Daoy (cell line): ENCODE measurements at places on chromosomes 12 and 14. TPM values are rescaled to one million over a fixed set of nuclear protein-coding genes. Genes with fewer than 3 reads are reported as not detected.

The KRT71 gene
- total RNA-seq, result not detected in 2 replicates

The ZNF891 gene
- total RNA-seq, result 0.51 and 0.77 TPM in 2 replicates

The ASIC1 gene
- total RNA-seq, result not detected in 2 replicates

The NRIP2 gene
- total RNA-seq, result not detected in 2 replicates

The OAS2 gene
- 3.9 and 5.1 TPM in 2 replicates for total RNA-seq

The PTPRO gene
- 1.5 and 3.0 TPM in 2 replicates for total RNA-seq

The CMA1 gene
- total RNA-seq, result not detected in 2 replicates

The ACACB gene
- total RNA-seq, result 2.3 and 5.1 TPM in 2 replicates

The RNF212B gene
- total RNA-seq, result not detected in 2 replicates

GRCh38 chr12:124347335-124347734 is 52.4 kb downstream of the RFLNA start:
- DNase-seq, result no peak

GRCh38 chr14:24071836-24072430 is 571 bp downstream of the CPNE6 start:
- no peak for DNase-seq

- no peak for DNase-seq
Observed at GRCh38 chr12:65248656-65249633, 29.5 kb upstream of the MSRB3 start.

GRCh38 chr14:91284146-91284790 is 39.8 kb upstream of the GPR68 start:
- DNase-seq, result peak; percentile 85

DNA sequence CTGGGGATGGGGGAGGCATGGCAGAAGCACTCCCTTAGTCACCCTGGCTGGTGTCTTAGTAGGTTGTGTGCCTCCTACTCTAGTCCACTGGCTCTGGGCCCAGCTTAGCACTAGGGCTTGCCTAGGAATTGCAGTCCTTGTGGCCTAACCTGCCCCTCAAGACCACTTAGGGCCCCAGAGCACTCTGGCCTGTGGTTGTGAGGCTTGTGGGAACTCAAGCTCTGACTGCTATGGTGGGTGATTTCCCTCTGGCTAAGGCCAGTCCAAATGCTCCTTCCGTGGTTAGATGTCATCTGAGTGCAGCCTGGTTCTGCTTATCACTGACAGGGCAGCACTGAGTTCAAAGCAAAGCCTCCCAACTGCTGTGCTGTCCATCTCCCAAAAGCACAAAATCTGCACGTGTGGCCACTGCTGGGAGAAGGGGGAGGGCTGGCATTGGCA is 20.2 kb downstream of the FGD4 start:
- DNase-seq, result peak; percentile 34

GRCh38 chr12:30996255-30996654 is 69.7 kb downstream of the TSPAN11 start:
- DNase-seq, result peak; percentile 47

DNA sequence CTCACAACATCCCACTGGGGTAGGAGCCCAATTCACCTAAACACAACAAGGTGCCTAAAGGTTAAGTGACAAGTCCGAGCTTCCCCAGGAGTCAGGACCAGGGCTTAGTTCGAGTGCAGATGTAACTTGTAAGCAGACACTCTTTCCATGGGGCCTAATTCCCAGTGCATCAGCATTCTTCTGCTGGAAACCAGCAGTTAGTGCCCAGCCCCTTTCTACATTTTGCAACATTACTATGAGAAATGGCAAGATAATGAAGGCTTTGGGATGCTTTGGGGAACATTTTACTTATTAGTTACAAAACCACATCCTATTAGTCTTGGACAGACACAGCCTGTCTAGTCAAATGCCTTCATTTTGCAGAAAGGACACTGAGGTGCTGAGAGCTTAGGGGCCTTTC is 179.8 kb downstream of the CALM1 start:
- no peak for DNase-seq

DNA sequence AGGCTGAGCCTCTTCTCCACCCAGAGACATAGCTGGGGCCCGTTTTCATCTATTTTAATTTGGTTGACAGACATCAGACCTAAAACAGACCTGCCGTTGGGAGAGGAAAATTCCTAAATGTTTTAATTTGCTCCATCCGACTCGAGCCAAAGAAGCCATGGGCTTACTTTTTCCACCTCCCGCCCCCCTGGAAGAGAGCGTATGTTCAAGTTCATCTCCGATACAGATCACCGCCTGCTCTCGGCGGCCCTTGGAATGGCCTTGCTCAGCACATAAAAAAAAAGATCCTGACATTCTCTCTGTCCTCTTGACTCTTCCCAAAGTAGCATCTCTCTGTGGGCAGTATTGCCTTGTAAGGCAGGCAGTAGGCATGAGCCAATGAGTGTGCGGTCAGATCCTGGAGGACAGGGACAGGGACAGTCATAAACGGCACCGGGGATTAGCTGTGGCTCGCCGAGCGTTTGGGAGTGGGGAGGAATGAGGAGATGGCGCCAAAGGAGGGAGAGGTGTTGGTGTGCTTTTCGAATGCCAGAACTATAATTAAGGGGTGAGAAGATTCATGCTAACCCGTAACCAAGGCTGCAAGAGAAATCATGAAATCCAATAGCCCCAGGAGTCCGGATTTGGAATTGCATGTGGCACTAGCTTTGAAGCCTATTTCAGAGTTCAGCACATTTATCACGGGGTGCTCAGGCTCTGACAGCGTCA is 47.9 kb upstream of the MEG3 start:
- no peak for DNase-seq

GRCh38 chr12:118371321-118372282 is 1.1 kb downstream of the TAOK3 start:
- peak; percentile 32 for DNase-seq

DNA sequence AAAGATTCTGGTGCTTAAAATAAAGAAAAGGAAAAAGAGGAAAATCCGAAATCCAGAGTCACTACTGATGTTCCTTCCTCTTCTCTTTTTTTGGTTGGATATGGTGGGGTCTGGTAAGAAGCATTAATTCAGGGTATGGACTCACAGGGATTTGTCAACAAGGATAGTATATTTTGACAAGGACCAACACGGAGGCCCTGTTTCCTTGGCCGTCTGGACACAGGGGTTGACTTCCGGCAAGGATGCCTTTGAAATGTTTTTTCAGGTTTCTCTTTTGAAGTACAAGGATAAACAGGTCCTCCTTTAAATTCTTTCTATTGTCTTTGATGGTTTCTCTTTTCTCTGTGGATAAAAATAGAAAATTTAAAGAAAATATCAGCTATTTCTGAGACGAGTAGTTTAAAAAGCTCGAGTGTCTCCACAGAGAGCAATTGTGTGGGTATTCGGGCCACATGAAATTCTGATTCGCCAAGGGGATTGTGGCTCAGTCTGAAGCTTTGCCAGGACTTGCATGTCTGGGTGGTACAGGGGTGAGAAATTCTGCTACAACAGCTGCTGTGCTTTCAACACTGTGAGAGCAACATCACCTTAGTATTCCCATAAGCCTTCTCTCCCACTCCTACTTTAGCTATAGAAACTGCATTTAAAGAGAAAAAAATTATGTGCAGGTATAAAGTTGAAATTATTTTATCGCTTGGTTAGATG is 88.5 kb upstream of the CSRP2 start:
- no peak for DNase-seq

GRCh38 chr12:68832504-68832867 is 24.5 kb downstream of the MDM2 start:
- no peak for DNase-seq

DNA sequence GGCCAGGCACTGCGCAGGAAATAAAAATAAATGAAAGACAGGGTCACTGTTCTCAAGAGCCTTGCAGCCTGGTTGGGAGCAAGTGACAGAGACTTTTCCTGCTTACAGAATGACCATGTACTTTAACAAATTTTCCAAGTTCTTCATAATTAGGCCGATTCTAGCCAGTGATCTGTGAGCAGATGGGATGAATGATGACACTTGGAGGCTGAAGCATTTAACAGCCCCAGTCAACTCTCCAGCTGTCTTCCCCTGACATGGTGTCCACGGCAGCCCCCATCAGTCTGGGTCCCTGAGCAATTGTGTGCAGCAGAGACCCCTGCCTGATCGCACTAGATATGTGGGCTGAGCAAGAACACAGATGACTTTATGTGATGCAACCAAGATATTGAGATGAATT is 198.8 kb downstream of the NTF3 start:
- no peak for DNase-seq

DNA sequence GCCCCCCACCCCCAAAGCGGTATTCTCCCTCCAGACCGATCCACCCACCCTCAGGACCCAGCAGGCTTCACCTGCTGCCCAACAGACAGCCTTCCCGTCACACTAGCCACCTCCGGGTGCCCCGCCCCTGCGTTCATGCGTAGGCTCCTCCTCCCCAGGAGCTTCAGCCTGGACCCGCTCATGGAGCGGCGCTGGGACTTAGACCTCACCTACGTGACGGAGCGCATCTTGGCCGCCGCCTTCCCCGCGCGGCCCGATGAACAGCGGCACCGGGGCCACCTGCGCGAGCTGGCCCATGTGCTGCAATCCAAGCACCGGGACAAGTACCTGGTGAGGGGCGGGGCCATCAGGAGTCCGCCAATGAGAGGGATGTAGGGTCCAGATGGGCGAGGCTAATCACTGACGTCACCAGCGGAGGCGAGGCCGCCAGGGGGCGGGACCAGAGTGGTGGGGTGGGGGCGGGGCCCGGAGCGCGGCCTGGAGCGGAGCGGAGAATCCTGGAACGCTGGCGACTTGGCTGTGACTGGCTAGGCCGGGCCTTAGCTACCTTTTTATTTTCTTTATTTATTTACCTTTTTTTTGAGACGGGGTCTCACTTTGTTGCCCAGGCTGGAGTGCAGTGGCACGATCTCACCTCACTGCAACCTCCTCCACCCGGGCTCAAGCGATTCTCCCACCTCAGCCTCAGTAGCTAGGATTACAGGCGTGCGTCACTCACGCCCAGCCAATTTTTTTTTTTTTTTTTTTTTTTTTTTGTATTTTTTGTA is 4.4 kb downstream of the TNS2 start:
- DNase-seq, result peak; percentile 80

DNA sequence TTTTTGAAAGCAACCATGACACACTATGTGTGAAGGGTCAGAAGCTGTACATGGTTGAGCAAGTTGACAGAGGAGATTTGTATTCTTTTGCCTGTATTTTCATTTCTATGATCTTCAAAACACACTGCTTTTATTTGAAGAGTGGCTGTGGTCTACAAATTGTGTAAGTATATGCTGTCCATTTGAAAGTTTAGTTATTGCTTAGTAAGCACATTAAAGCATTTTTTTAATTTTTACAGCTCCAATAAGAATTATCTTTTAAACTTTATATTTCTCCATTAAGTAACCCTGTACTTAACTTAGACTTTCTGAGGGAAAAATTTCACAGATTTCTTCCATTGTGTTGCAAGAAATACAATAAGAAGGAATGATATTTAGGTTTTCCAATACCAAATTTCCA is 915.2 kb downstream of the SLC6A15 start:
- no peak for DNase-seq
